Cardiac fibroblast (primary cell): ENCODE measurements at places on chromosomes 3 and 15.

DNA sequence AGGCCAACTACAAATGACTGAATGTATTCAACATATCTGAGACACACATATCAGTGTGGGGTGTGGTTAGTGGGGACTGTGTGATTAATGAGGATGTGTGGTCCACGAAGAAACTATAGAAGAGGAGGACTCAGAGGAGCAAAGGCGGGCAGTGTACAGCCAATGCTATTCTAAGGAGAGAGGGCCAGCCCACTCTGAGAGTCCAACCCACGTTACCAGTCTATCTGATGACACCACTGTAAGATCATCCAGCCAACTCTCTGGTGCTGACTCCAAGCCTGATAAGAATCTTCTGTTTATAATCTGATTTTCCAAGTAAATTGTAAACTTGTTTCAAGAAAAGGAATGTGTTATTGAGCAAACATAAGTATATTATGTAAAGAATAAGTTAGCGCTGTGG lies 47.2 kb downstream of the MCF2L2 start:
- DNase-seq, result peak; percentile 45

GRCh38 chr3:96869316-96869715 lies 54.9 kb downstream of the EPHA6 start:
- DNase-seq, result no peak

DNA sequence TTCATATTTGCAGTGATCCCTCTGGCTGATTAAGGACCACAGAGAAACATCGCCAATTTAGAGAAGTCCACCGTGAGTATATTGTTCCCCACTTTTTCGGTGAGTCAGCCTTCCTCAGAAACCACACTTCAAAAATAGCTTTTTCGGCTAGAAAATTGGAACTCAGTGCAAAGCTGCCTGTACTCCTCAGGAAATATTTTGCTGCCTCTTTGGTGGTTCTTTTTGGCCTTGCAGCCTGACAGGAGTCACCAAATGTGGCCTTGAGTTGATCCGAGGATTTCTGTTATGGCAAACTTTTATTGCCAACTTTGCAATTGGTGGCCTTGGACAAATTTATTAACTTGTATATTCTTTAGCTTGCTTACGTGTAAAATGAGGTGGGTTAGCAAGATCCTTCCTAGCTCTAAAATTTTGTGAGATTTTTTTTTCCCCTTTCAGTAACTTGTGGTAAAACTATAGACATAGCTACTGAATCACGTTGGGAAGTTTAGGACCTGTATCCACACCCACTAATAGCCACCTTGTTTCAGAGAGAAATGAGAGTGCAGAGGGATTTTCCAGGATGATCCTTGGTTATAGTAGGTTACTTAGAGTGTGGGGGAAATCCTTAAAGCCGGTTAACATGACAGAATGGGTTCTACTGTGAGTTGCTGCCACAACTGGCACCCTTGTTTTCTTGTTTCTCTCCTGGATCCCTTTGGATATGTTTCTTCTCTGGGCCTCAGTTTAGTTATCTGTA lies 9.9 kb downstream of the ARL6IP5 start:
- peak; percentile 51 for DNase-seq

DNA sequence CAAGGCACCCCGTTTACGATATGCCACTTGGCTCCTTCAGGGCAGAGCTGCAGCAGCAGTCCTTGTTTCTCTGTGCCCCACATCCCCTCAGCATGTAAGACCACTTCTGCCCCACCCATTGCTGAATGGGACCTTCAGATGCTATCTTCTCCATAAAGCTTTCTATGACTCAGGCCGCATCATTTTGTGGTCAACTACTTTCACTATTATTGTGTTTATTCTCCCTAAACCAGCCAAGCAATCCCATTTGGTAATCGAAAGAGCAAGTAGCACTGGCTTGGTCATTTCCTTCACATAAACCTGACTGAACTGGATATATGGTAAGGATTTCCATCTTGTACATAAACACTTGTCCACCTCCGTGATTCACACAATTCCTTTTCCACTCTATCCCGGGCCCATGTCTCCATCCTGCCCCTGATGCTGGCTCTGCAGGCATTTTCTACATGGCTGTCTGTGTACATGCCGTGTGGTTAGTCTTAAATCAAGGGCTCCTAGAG lies 25.7 kb downstream of the LIPC start:
- peak; percentile 86 for DNase-seq

DNA sequence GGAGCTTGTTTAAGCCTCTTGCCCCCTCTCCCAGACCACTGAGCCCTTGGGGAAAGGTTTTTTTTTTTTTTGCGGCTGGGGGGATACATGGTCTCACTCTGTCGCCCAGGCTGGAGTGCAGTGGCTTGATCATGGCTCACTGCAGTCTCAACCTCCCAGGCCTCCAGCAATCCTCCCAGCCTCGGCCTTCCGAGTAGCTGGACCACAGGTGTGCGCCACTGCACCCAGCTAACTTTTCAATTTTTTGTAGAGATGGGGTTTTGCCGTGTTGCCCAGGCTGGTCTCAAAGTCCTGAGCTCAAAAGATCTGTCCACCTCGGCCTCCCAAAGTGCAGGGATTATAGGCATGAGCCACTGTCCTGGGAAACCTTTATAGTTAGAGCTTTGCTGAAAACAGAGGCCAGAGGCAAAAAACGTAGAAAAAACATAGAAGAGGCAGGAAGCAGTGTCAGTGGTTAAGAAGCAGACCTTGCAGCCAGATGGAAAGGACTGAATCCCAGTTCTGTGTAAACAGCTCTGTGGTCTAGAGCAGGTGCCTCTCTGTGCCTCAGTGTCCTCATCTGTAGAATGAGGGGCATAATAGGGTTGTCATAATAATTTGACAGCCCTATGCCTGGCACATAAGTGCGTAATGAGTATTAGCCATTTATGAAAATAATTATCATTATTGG lies 33.1 kb downstream of the CMTM7 start:
- no peak for DNase-seq

- no peak for DNase-seq
These were observed 143.1 kb upstream of the LINGO1 start for GRCh38 chr15:77775837-77776236.

DNA sequence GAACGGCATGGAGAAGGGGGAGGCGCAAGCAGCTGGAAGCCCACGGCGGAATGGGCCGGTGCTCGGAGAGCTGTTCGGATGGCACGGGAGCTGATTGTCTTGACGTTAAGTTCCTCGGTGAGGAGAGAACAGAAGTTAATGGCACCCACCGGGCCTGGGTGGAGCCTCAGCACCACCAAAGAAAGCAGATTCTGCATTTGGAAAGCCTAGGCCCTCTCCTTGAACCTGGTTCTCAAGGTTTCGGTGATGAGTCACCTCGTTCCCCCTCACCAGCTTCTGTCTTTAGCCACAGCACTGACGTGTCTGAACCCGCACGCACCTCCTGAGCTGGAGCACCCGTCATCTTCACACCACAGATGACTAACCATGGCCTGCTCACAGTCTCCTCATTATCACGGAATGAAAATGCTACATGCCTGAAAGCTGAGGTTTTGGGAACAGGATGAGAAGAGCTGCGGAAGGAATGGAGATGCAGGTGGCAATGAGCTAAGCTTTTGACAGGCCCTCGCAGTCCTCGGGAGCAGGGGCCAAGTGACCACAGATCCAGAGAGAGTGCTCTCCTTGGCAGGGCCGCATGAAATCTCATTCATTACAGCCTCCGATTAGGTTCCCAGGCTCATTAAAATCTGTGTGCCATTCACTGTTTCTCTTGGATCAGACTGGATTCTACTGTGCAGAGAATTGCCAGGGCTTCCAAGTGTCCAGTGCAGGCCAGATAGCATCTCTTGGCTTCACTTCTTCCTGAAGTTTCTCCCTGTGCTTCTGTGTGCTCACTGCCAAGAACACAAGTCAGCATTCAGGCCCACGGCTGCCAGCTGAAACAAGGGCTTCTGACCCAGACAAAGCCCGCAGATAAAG lies 96.3 kb upstream of the DLG1 start:
- DNase-seq, result peak; percentile 99

- peak; percentile 86 for DNase-seq
These were observed 684 bp upstream of the RPS27L start for GRCh38 chr15:63157891-63158431.

DNA sequence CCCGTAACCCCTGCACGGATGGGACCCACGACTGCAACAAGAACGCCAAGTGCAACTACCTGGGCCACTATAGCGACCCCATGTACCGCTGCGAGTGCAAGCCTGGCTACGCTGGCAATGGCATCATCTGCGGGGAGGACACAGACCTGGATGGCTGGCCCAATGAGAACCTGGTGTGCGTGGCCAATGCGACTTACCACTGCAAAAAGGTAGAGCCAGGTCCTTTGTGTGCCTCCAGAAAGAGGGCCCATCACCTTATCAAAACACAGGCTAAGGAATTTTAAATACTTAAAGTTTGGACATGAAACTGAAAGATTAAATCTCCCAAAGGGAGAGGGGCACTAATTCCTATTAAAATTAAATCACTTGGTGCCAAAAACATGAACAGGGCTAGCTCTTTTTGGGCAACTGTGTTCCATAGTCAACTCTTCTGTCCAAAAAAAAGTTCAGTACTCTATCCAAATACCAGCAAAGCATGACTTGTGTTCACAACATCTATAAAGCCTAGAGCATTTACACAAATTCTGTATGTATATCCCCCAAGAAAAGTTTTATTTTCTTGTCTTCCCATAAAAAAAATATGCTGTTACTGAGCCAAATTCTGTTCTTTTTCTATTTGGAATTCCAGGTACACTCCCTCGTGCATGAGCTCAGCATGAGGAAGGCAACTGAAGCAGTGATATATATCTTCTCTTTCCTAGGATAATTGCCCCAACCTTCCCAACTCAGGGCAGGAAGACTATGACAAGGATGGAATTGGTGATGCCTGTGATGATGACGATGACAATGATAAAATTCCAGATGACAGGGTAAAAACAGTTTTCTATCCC lies 9.2 kb downstream of the THBS1 start:
- peak; percentile 25 for DNase-seq
